ENCODE measurements at places on chromosomes 5 and 9. TPM values are rescaled to one million over a fixed set of nuclear protein-coding genes. Genes with fewer than 3 reads are reported as not detected.

Gene SCGB3A2
- not detected for total RNA-seq

Gene LCN15
- 0.85 TPM for total RNA-seq

Gene FOXD4
- total RNA-seq, result not detected

Gene CTXN3
- not detected for total RNA-seq

Gene POU5F2
- total RNA-seq, result 0.51 TPM

Gene HACD4
- 1.9 TPM for total RNA-seq

Gene TMEM215
- not detected for total RNA-seq

Gene DIPK1B
- total RNA-seq, result 22.3 TPM

Gene NUTM2F
- not detected for total RNA-seq

Gene SLC6A7
- total RNA-seq, result not detected

Gene GFM2
- 52.6 TPM for total RNA-seq

Gene PPP3R2
- not detected for total RNA-seq

Gene CCNO
- total RNA-seq, result 0.41 TPM

Gene MELK
- total RNA-seq, result 1.3 TPM

Gene IFNA2
- not detected for total RNA-seq

Gene CDH18
- total RNA-seq, result not detected

Gene SPATA31A3
- not detected for total RNA-seq

Gene PCDHGA1
- total RNA-seq, result 5.0 TPM

Gene SLC6A18
- total RNA-seq, result not detected

Gene SPATA31E1
- total RNA-seq, result not detected

Gene CARTPT
- not detected for total RNA-seq

Gene LCN1
- not detected for total RNA-seq

Gene CAMK2A
- total RNA-seq, result 16.1 TPM

Gene PLAC8L1
- 0.79 TPM for total RNA-seq

Gene AK8
- not detected for total RNA-seq

Gene PLPP7
- total RNA-seq, result 86.7 TPM

Gene FST
- 2.7 TPM for total RNA-seq

Gene NEURL1B
- 32.5 TPM for total RNA-seq

Gene BBLN
- 29.5 TPM for total RNA-seq

Gene NIPAL4
- total RNA-seq, result not detected

Gene GLRA1
- not detected for total RNA-seq

Gene ASS1
- total RNA-seq, result 42.1 TPM

Gene GPX8
- 5.4 TPM for total RNA-seq

Gene ADAMTSL2
- 3.3 TPM for total RNA-seq

Gene ANKRD18B
- not detected for total RNA-seq

Gene SOX30
- total RNA-seq, result 0.14 TPM

Gene KIF4B
- 0.05 TPM for total RNA-seq

Gene CDHR2
- not detected for total RNA-seq

Gene HTR1A
- total RNA-seq, result not detected

Gene IL13
- not detected for total RNA-seq

Gene MARCHF11
- 3.5 TPM for total RNA-seq

Gene IL33
- total RNA-seq, result 41.8 TPM

Gene FBP1
- total RNA-seq, result 1.5 TPM

Gene PCDHA7
- not detected for total RNA-seq

Gene C5orf52
- total RNA-seq, result not detected

Gene FREM1
- 3.3 TPM for total RNA-seq

Gene LHX6
- total RNA-seq, result 3.5 TPM

Gene CBY3
- not detected for total RNA-seq

Gene GTF2H2C
- 14.6 TPM for total RNA-seq

Gene RNF20
- total RNA-seq, result 61.3 TPM

Gene LEAP2
- total RNA-seq, result 0.56 TPM
